Type B pancreatic cell (in vitro differentiated cells): ENCODE measurements at places on chromosomes 2 and 18.

- H3K27ac ChIP-seq: no peak overlapping the region
- H3K4me3 ChIP-seq: no peak overlapping the region
- no peaks in the 10 kb centered on the region for H3K4me1 ChIP-seq
- H3K36me3 ChIP-seq: no peaks in the 10 kb centered on the region
These were observed 729 bp downstream of the TM4SF20 start for GRCh38 chr2:227378371-227378782.

- H3K27ac ChIP-seq: no peak overlapping the region
- no peak overlapping the region for H3K4me3 ChIP-seq
- peaks cover 15% of the 10 kb centered on the region for H3K27me3 ChIP-seq
- DNase-seq: no peak
- H3K36me3 ChIP-seq: no peaks in the 10 kb centered on the region
- peaks cover 18% of the 10 kb centered on the region for H3K4me1 ChIP-seq
These were observed 9.9 kb downstream of the BMP10 start for GRCh38 chr2:68861330-68861729.

- H3K4me3 ChIP-seq: no peak overlapping the region
- no peaks in the 10 kb centered on the region for H3K36me3 ChIP-seq
- H3K27me3 ChIP-seq: peaks cover 8% of the 10 kb centered on the region
- H3K4me1 ChIP-seq: peaks cover 28% of the 10 kb centered on the region
- no peak overlapping the region for H3K27ac ChIP-seq
These were observed 112.3 kb upstream of the ZNF521 start for GRCh38 chr18:25464227-25464626.

- peak overlapping the region; percentile 60 for H3K27ac ChIP-seq
- H3K27me3 ChIP-seq: no peaks in the 10 kb centered on the region
- H3K4me3 ChIP-seq: peak overlapping the region; percentile 14
- H3K4me1 ChIP-seq: peaks cover 36% of the 10 kb centered on the region
These were observed 66.0 kb upstream of the PGAP1 start for GRCh38 chr2:196992466-196992865.

DNA sequence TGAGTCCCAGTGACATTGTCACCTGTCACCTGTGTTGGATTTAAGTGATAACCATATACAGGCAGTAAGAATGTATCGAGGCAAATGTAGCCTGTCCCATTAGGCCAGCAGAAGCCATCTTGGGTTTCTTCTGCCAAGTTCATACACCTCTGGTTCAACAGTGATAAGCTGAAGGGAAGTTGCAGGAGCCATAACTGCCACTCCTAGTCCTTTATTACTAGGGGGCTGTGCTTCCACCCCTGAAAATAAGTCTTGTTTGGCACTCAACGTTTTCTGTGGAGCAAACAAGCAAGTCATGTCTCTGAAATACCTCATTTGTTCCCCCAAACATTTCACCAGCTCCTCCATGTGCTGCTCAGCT is 58.1 kb upstream of the ALPP start:
- H3K36me3 ChIP-seq: peaks cover 5% of the 10 kb centered on the region
- H3K4me1 ChIP-seq: peaks cover 19% of the 10 kb centered on the region
- no peak overlapping the region for H3K4me3 ChIP-seq

DNA sequence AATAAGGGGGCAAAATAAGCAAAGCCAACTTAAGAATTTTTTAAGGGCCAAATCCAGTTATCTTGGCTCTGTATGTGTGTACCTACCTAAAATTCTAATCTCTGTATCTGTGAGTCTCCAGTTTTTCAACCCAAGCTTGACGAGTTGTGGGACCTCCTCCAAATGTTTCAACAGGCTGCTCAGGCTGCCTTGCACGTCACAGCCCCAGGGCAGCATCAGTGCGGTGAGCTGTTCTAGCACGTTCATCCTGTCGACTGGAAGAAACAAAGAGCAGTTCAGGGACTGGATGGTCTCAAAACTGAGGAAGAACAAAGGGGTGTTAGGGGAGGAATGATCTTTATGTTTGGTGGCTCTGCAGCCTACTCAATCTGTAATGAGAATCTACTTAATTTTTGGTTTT is 29.4 kb downstream of the NLRC4 start:
- H3K36me3 ChIP-seq: peaks cover 4% of the 10 kb centered on the region
- peaks cover 17% of the 10 kb centered on the region for H3K4me1 ChIP-seq
- H3K4me3 ChIP-seq: peak overlapping the region; percentile 59

GRCh38 chr2:217449444-217449843 is 553.4 kb downstream of the TNS1 start:
- peaks cover 10% of the 10 kb centered on the region for H3K27me3 ChIP-seq
- peaks cover 22% of the 10 kb centered on the region for H3K4me1 ChIP-seq
- no peak for DNase-seq
- no peak overlapping the region for H3K27ac ChIP-seq
- no peaks in the 10 kb centered on the region for H3K36me3 ChIP-seq

DNA sequence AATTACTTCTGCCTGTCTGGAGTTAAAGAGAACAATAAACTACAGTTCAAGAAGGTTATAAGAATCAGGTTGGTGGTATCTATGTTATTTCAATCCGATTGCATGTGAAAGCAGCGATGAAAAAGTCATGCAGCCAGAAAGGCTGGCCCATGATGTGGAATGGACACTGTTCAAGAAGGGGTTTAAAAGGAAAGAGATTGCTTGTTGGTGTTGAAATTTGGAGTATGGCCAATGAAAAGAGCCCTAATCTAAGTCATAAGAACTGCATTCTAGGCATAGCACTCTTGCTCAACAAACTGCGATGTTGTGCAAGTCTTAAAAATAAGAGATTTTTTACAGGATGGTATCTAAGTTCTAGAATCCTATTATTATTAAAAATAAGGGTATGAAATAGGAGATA is 61.3 kb downstream of the EFEMP1 start:
- peaks cover 3% of the 10 kb centered on the region for H3K36me3 ChIP-seq

DNA sequence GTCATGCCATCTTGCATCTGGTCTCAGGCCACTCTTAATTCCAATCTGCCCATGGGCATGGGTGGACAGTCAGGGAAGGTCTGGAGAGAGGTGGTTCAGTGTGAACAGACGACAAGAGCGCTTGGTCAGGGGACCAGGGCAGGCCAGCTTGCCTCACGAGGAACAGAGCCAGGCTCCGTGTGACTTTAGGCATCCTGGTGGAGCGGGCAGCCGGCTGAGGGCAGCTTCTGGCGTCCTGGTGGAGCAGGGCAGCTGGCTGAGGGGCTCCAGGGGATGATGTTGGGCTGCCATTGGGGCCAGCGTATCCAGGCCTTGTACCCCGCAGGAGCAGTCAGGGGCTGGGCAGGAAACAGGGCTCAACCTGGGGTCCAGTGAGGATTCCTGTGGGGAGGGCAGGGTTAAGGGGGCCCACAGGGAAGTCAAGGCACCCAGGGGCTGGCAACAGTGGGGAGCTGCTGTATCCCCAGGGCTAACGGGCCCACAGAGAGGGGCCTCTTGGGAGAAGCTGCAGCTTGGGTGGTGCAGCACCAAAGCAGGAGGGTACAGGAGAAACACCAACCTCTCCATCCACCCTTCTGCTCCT is 197.9 kb upstream of the TWIST2 start:
- H3K36me3 ChIP-seq: no peaks in the 10 kb centered on the region
- H3K27ac ChIP-seq: no peak overlapping the region
- H3K27me3 ChIP-seq: no peaks in the 10 kb centered on the region
- peaks cover 16% of the 10 kb centered on the region for H3K4me1 ChIP-seq
- DNase-seq: peak; percentile 45

GRCh38 chr2:219631904-219632759 is 4.7 kb downstream of the SLC4A3 start:
- H3K27ac ChIP-seq: no peak overlapping the region
- DNase-seq: peak; percentile 70
- no peaks in the 10 kb centered on the region for H3K27me3 ChIP-seq
- H3K4me3 ChIP-seq: no peak overlapping the region

GRCh38 chr2:82511894-82512293 is 1947.2 kb downstream of the SUCLG1 start:
- no peak overlapping the region for H3K4me3 ChIP-seq
- H3K36me3 ChIP-seq: no peaks in the 10 kb centered on the region
- H3K4me1 ChIP-seq: no peaks in the 10 kb centered on the region
- no peaks in the 10 kb centered on the region for H3K27me3 ChIP-seq

DNA sequence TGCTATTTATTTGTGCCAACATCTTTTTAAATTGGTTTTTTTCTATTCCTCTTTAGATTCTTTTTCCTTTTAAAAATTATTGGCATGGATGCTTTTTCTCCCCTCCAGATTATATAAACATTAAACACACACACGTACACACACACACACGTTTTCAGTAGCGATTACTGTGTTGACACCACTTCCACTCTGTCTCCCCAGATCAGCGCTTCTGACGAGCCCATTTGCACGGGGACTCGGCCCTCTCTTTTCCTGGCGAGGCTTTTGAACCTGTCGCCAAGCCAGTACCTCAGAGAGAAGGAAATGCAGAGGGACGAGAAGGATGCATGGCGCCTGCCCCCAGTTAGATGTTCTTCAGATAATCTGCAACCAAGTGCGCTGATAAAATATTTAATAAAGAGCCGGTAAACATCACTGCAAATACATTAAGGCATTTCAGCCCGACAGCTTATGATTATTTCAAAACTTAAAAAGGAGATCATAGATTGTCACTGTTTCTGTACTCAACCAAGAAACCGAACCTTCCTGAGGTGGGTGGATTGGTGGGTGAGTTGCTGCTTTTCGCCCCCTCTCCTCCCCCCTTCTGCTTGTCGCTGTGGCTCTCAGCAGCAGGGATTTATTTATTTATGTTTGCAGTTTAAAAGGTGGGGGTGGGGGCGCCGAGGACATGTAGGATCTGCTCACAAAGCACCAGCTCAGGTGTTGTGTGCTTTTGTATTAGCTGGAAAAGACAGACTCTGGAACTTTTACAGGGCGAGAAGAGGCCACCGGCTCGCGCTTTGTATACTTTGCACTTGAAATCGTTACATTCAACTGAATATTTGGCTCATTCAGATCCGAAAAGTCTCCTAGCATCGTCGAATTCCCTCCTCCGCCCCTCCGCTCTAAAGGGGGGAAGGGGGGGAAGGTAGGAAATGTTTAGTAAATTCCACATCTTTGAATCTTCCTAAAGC is 787 bp upstream of the TBR1 start:
- H3K27me3 ChIP-seq: peaks cover 79% of the 10 kb centered on the region
- no peak for DNase-seq
- peak overlapping the region; percentile 82 for H3K4me3 ChIP-seq
- peaks cover 8% of the 10 kb centered on the region for H3K36me3 ChIP-seq

GRCh38 chr2:174340400-174341292 is 5.9 kb downstream of the SP9 start:
- H3K27ac ChIP-seq: peak overlapping the region; percentile 78
- peak overlapping the region; percentile 87 for H3K4me3 ChIP-seq
- peaks cover 82% of the 10 kb centered on the region for H3K27me3 ChIP-seq
- peaks cover 31% of the 10 kb centered on the region for H3K4me1 ChIP-seq
- DNase-seq: no peak

GRCh38 chr2:108988076-108988795 is 784 bp downstream of the EDAR start:
- peak overlapping the region; percentile 88 for H3K4me3 ChIP-seq
- H3K27ac ChIP-seq: peak overlapping the region; percentile 84
- no peaks in the 10 kb centered on the region for H3K36me3 ChIP-seq
- no peaks in the 10 kb centered on the region for H3K27me3 ChIP-seq

DNA sequence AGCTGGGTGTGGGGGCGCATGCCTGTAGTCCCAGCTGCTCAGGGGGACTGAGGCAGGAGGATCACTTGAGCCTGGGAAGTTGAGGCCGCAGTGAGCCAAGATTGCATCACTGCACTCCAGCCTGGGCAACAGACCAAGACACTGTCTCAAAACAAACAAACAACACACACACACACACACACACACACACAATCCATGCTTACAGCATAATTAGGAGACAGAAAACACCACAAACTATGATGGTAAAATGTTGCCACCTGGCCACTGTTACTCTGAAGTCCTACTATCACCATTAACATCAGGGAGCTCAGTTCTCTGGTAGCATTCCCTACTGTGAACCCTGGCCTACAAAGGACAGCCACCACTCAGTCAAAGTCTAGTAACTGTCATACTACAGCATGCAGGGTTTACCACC is 18.3 kb downstream of the DNPEP start:
- peaks cover 12% of the 10 kb centered on the region for H3K4me1 ChIP-seq
- no peak for DNase-seq
- no peak overlapping the region for H3K27ac ChIP-seq
- peaks cover 9% of the 10 kb centered on the region for H3K36me3 ChIP-seq

DNA sequence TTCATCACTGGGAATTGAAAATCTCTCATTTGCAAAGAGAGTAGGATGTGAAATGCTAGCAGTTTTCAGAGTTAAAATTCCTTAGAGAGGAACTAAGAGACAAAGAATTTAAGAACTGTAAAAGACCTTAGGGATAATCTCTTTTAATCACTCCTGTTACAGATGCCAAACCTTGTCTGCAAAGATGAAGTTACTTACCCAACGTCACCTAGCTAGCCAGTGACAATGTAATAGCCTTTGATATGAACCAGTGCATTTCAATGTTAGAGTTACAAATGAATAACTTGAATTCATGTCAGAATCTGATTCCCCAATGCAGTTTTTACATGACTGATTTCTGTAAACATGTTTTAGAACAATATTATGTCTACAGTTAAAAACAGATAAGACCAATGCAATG is 190.1 kb downstream of the LRP1B start:
- H3K27me3 ChIP-seq: no peaks in the 10 kb centered on the region
- peaks cover 5% of the 10 kb centered on the region for H3K4me1 ChIP-seq
- no peak overlapping the region for H3K27ac ChIP-seq
- DNase-seq: no peak

- peaks cover 5% of the 10 kb centered on the region for H3K4me1 ChIP-seq
- H3K36me3 ChIP-seq: no peaks in the 10 kb centered on the region
- peaks cover 25% of the 10 kb centered on the region for H3K27me3 ChIP-seq
These were observed 28.3 kb downstream of the WNT10A start for GRCh38 chr2:218908721-218909619.

- H3K27me3 ChIP-seq: no peaks in the 10 kb centered on the region
- H3K4me3 ChIP-seq: no peak overlapping the region
- H3K4me1 ChIP-seq: no peaks in the 10 kb centered on the region
- no peaks in the 10 kb centered on the region for H3K36me3 ChIP-seq
These were observed 324.2 kb upstream of the RGPD4 start for GRCh38 chr2:107502539-107502938.

GRCh38 chr2:65456886-65457285 is 24.5 kb upstream of the SPRED2 start:
- H3K4me3 ChIP-seq: no peak overlapping the region
- H3K27ac ChIP-seq: no peak overlapping the region
- no peak for DNase-seq
- H3K4me1 ChIP-seq: no peaks in the 10 kb centered on the region
- H3K27me3 ChIP-seq: peaks cover 37% of the 10 kb centered on the region
- H3K36me3 ChIP-seq: peaks cover 3% of the 10 kb centered on the region

DNA sequence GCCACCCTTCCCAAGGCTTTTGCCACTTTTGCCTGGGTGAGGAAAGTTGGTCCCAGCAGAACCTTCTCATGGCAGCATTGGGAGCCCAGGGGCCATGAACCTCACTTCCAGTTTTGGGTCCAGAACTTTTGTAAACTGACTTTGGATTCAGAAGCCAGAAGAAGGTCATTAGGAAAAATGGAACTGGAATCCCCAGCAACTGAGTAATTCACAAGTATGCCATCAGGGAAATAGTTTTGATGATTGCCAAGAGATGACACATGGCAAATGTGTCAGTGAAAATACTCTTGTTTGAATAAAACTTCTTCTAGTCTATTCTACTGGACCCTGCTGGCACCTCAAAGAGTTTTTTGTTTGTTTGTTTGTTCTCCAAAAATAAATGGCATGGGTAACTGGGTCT is 203.7 kb downstream of the SETBP1 start:
- no peak overlapping the region for H3K4me3 ChIP-seq
- H3K27me3 ChIP-seq: no peaks in the 10 kb centered on the region
- DNase-seq: no peak
- no peak overlapping the region for H3K27ac ChIP-seq
